Keratinocyte (primary cell): ENCODE measurements at places on chromosomes 12 and 14. TPM values are rescaled to one million over a fixed set of nuclear protein-coding genes. Genes with fewer than 3 reads are reported as not detected.

IRAK4 gene
- polyA plus RNA-seq: 8.7 to 13.9 TPM (median 10.8 TPM) in 3 replicates

- no peak for DNase-seq
Observed at GRCh38 chr14:70827752-70828151, 18.4 kb upstream of the MAP3K9 start.

BBOF1 gene
- polyA plus RNA-seq: 1.9 to 3.0 TPM (median 2.7 TPM) in 3 replicates

GRCh38 chr12:122392411-122392810 is 30.1 kb downstream of the CLIP1 start:
- DNase-seq: no peak
